ENCODE measurements at places on chromosomes 6 and 20.

- H3K4me1 ChIP-seq = no peaks in the 10 kb centered on the region
- no peak for DNase-seq
- H3K36me3 ChIP-seq = no peaks in the 10 kb centered on the region
- H3K4me3 ChIP-seq = no peak overlapping the region
These were observed 24.8 kb downstream of the TRMT6 start for GRCh38 chr20:5925551-5925950.

GRCh38 chr6:3037638-3038365 lies 30.5 kb upstream of the RIPK1 start:
- H3K27ac ChIP-seq = no peak overlapping the region
- DNase-seq = no peak
- no peak overlapping the region for H3K4me3 ChIP-seq

DNA sequence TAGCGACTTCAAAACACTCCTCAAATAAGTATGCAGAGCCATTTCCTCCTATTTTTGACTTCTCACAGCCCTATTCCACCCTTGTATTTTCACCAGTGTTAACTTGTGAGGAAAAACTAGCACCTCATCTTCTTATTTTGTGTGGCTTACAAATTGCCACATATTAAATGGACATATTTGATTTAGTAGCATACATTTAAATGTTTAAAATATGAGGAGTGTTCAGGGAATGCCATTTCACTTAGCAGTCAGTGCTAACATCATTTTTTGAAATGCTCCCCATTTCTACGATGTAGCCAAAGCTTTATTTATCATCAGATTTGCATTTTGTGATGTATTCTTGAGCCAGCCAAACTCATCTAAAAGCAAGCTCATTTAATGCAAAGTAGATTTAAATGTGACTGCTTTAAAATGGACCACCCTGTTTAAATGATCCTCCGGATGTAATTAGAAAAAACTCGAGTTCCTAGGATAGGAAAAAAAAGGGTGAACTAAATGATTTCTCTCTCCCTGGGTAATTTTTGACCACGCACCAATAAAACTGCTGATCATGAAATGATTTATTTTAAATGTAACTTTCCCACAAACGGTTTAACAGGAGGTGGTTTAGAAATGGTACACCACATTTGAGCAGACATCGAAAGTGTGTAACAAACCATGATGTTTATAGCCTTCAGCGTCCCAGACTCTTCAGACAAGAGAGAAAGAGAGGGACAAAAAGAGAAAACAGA lies 172.6 kb downstream of the CD83 start:
- no peak overlapping the region for H3K4me3 ChIP-seq
- peaks cover 4% of the 10 kb centered on the region for H3K4me1 ChIP-seq

GRCh38 chr6:43389730-43390295 lies 20.4 kb upstream of the ZNF318 start:
- H3K27me3 ChIP-seq = no peaks in the 10 kb centered on the region
- H3K36me3 ChIP-seq = no peaks in the 10 kb centered on the region

DNA sequence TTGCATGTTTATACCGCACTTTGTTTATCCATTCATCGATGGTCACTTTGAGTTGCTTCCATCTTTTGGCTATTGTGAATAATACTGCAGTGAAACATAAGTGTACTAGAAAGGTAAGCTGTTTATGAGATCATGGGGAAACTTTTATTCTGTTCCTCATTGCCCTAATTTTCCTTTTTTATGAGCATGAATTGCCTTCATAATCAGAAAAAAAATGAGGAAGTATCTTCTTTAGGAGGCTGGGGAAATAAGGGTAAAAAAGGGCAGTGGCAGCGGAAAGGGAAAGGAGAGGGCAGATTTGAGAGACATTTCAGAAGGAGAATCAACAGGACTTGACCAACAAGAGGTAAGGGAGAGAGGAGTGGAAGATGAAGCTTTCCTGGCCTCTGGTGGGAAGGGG lies 14.3 kb upstream of the SERINC3 start:
- H3K36me3 ChIP-seq = no peaks in the 10 kb centered on the region
- peaks cover 6% of the 10 kb centered on the region for H3K4me1 ChIP-seq
- no peak for DNase-seq
- no peak overlapping the region for H3K4me3 ChIP-seq
- no peak overlapping the region for H3K27ac ChIP-seq

- H3K4me1 ChIP-seq = no peaks in the 10 kb centered on the region
- H3K27me3 ChIP-seq = no peaks in the 10 kb centered on the region
- no peak overlapping the region for H3K27ac ChIP-seq
- no peak for DNase-seq
These were observed 95.5 kb downstream of the EYA2 start for GRCh38 chr20:46990017-46990595.

GRCh38 chr6:167858086-167858591 lies 31.4 kb downstream of the AFDN start:
- H3K36me3 ChIP-seq = no peaks in the 10 kb centered on the region
- no peak for DNase-seq
- no peaks in the 10 kb centered on the region for H3K27me3 ChIP-seq
- H3K4me1 ChIP-seq = no peaks in the 10 kb centered on the region

Measured in T-cell (primary cell).